ENCODE measurements at places on chromosomes 16 and 17.

DNA sequence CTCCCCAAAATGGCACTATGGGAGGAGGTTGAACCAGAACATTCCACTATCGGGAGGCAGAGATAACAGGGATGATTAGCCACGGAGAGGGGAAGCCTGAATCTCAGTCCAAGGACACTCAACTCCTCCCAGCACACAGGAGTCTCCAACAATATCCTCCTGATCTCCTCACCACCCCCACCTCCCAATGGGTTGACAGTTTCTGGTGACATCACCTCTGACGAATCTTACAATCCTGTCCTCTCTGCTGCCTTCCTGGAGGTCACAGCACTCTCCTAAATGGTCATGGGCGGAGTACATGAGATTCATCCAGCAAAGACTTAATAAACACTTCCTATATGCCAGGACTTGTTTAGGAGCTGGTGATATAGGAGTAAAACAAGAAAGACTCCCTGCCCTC, 80.9 kb downstream of the SLC6A2 start:
- no peak for DNase-seq

- DNase-seq, result no peak
Measured at GRCh38 chr17:76213491-76213890, 26.8 kb downstream of the RNF157 start.

GRCh38 chr17:1272701-1273100, 2.5 kb downstream of the BHLHA9 start:
- no peak for DNase-seq

DNA sequence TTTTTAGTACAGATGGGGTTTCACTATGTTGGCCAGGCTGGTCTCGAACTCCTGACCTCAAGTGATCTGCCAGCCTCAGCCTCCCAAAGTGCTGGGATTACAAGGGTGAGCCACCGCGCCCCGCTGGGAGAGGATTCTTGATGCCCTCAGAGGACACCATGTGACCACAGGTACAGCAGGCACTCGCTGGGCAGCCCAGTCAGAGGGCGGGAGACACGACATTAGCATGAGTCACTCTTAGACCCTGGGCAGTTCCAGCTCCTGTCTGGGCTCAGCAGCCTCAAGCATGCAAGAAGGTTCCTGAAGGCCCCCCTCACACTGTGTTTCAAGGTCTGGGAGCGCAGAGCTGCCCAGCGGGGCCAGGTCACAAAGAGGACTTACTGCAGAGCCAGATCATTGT, 11.9 kb downstream of the STAC2 start:
- no peak for DNase-seq

- DNase-seq, result no peak
Measured at GRCh38 chr16:12291989-12292759, 315.6 kb downstream of the SNX29 start.

GRCh38 chr16:62079236-62079635, 43.0 kb upstream of the CDH8 start:
- no peak for DNase-seq

DNA sequence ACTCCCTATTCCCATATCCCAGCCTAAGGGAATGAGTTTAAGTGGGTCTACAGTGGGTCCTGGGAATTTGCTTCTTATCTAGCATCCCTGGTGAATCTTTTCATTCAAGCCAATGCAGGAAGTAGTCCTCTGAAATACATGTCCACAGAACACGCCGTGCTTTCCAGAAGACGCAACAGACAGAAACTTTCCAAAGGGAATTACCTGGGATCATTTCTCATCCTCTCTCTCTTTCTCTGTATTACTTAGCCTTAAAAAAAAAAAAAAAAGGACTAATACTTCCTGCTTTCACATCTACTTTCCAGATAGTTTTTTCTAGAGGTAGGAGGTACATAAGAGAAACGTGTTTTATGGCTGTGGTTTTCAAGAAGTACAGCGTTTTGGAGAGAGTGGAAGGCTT, 499.0 kb downstream of the MAF start:
- no peak for DNase-seq

GRCh38 chr16:49932946-49933345, 77.0 kb upstream of the ZNF423 start:
- no peak for DNase-seq

- DNase-seq, result peak; percentile 59
Measured at GRCh38 chr16:31427441-31428278, 500 bp downstream of the COX6A2 start.

- peak; percentile 95 for DNase-seq
Measured at GRCh38 chr16:27367461-27368357, 34.3 kb upstream of the IL21R start.

DNA sequence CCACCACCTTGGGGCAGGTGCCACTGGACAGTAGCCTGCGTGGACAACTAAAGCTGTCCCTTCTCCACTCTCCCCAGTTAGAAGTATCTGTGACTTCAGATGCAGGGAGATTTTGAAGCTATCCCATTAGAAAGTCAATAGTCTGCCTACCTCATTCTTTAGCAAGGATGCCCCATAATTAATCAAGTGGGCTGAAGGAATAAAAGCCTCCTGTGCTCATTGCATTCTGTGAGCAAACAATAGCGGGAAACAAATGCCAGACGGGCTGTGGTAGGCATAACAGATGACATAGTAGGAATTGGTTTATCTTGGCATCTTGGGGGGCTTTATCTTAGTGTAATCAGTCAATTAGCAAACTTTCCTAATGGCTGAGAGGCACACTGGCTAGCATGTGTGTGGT, 96.7 kb upstream of the HSBP1 start:
- no peak for DNase-seq

DNA sequence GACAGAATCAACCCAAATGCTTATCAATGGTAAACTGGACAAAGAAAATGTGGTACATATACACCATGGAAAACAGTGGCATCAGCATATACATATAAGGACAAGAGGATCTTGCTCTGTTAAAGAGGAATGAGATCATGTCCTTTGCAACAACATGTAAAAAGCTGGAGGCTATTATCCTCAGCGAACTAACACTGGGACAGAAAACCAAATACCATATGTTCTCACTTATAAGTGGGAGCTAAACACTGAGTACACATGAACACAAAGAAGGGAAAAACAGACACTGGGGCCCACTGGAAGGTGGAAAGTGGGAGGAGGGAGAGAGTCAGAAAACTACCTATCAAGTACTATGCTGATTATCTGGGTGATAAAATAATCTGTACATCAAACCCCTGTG, 447.3 kb upstream of the MAF start:
- DNase-seq, result no peak

GRCh38 chr17:76079535-76079955, 563 bp downstream of the ZACN start:
- no peak for DNase-seq

All from activated CD4-positive, alpha-beta T cell treated with anti-CD3 and anti-CD28 coated beads, Interleukin-2, amount 50 U/mL, for 4 hours (primary cell).